NCI-H524 treated with DMSO at 0.1 percent for 48 hours (cell line): ENCODE measurements at places on chromosomes 4 and X.

DNA sequence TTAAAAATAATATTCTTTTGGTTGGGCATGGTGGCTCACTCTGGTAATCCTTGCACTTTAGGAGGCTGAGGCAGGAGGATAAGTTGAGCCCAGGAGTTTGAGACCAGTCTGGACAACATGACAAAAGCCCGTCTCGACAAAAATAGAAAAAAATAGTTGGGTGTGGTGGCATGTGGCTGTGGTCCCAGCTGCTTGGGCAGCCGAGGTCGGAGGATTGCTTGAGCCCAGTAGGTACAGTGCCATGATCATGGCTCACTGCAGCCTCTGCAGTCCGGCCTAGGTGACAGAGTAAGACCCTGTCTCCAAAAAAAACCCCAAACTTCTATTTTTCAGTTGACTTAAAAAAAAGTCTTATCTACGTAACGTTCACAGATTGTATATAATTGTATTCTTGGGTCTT is 23.9 kb downstream of the UBE2K start:
- DNase-seq: no peak

DNA sequence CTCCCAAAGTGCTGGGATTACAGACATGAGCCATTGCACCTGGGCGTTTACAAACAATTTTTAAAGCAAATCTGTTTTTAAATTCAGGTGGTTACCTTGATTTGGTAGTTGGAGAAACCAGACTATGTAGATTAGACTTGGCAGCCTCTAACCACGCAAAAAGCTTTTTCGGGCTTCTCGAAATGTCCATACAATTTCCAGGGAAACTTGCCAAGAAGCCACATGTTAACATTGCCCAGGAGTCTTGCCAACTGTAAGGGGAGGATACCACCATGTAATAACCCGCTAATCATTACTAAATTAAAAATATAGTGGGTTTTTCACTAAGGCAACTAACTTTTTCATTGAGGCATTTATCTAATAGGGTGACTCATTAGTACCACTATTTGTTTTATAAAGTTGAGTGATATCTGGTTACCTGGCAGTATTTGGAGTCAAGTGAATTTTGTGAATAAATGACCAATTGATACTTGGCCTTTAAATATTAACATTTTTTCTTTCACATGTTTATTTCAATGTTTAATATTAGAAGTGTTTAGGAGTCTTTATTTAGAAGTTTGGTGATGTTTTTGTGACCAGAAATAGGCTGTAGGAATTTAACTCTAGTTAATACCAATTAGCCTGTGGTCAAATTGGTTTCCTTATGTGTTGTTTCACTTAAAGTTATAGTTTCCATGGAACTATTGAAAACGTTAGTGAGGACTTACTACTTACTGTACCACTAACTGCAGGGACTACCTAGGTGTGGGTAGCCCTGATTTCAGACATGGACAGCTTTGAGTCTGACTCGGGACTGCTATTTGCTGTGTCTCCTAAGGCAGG is 61.3 kb downstream of the CLDN34 start:
- DNase-seq: no peak

GRCh38 chr4:176794151-176794550 is 1.4 kb upstream of the VEGFC start:
- DNase-seq: no peak

DNA sequence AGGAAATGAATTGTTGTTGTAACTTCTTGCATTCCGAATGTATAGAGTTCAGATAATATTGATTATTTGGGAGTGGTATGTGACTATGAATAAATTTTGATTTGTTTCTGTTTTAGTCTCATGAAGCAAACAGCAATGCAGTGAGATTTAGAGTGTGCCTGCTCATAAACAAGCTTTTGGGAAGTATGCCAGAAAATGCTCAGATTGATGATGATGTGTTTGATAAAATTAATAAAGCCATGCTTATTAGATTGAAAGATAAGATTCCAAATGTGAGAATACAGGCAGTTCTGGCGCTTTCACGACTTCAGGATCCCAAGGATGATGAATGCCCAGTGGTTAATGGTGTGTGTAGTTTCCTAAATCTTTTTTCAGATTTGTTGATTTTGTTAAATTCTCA is 2.0 kb downstream of the NCAPG start:
- DNase-seq: no peak

DNA sequence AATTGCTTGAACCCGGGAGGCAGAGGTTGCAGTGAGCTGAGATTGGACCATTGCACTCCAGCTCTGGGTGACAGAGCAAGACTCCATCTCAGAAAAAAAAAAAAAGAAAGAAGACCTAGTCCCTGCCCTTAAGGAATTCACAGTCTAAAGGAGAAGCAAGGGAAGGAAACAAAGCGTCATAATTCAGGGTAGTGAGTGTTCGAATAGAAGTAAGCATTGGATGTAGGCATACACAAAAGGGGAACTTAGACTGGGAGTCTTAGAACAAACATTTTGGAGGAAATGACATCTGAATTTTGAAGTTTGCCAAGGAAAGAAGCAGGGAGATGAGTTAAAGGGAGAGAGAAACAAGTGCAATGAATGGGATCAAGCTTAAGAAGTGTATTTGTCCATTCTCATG is 32.4 kb downstream of the PPM1K start:
- DNase-seq: no peak

GRCh38 chr4:110231869-110232268 is 33.5 kb upstream of the ELOVL6 start:
- no peak for DNase-seq
